ENCODE measurements at places on chromosomes 4 and X.

- DNase-seq: no peak
These were observed 552.6 kb downstream of the TRIML1 start for GRCh38 chr4:188691811-188692210.

DNA sequence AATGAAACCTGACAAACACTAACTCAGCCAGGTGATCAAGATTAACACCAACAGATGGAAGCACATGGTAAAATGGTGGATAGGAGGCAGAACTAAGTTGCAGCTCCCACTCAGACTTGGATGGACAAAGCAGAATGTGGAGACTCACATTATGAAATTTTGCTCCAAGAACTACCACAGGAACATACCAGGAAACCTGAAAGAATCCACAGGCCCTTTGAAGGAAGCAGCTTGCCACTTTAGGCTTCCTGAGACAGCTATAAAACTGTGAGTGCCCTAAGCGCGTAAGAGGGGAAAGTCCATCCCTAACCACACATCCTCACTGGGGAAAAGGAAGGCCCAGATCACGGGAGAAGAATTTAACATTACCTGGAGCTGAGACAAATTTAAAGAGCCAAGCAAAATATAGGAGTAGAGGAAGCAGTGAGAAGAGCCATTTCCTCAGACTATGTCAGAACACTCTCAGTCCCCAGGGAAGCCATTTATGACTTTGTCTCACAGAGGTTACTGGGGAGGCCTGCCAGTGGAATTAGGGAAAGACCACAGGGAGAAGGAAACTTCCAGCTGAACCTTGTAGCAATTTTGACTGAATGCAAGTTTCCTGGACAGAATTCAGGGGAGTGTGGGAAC lies 224.5 kb downstream of the TEX13C start:
- no peak for DNase-seq

DNA sequence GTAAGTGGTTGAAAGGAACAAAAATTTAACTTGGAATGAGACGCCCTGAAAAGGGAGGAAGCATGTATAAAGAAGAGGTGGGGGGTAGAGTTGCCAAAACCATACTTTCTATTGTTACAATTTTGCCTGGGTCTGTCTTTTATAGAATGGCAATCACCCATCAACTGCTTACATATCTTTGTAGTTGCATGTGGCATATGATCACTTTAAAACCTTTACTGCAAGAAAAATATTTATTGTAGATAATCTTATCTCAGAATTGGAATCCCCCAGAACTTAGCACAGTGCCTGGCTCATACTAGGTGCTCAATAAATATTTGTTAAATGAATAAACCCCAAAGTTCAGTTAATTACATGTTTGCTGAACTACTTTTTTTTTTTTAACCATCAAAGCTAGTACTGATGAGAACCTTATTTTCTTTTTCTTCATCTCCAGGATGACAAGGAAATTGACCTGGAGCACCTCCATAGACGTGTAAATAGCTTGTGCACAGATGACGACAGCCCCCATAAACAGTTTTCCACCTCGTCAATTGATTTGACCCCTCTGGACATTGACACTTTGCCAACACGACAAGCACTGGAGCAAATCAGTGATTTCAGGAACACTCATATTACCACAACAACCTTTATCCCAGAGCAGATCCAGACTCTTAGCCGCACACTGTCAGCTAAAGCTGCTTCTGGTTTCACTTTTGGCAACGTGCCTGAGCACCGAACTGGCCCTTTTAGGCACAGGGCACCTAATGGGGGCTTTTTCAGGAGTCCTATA lies 56.7 kb upstream of the ATOH1 start:
- no peak for DNase-seq

GRCh38 chr4:3315566-3315965 lies 22.7 kb downstream of the RGS12 start:
- DNase-seq: no peak

DNA sequence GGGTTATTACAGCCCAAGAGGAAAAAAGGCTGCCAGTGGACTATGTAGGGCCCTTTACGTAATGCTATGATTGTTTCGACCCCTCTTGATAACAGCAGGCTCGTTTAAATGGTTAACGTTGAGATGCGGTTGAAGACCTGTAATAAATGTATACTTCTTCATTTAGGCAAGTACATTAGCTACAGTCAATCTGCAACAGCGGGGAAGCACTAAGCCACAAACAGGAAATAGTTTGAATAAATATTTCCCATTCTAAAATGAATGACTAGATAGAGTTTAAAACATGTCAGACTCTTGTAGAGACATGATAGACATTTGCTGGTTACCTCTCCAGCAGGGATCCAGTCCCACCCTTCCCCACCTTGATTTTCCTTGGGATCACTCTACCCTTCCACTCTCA lies 38.1 kb upstream of the STIM2 start:
- DNase-seq: no peak

Measured in stimulated activated CD8-positive, alpha-beta memory T cell treated with anti-CD3 and anti-CD28 coated beads, Interleukin-4, amount 100 ng/mL, for 4 hours (primary cell).